HAP-1 (cell line): ENCODE measurements at places on chromosomes 13 and 19.

GRCh38 chr19:2540646-2541454 is 64.9 kb downstream of the GADD45B start:
- peak; percentile 92 for DNase-seq

- no peak for DNase-seq
These were observed 15.8 kb downstream of the TECR start for GRCh38 chr19:14544977-14545715.

DNA sequence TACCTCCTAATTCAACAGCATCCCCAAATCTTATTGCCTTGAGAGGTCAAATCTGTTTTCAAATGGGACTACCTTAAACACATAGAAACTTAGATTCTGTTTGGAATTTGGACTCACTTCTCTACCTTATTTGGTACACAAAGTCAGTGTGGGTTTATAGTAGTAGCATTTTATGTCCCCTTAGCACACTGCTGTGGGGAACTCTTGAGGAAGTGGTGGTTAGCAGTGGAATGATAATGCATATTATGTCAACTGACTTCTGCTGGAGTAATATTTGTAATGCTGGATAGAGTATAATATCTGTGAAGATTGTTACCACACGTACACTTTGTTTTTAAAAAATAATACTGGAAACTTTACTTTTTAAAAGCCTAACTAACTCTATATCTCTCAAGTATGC is 386.3 kb downstream of the NDFIP2 start:
- no peak for DNase-seq

DNA sequence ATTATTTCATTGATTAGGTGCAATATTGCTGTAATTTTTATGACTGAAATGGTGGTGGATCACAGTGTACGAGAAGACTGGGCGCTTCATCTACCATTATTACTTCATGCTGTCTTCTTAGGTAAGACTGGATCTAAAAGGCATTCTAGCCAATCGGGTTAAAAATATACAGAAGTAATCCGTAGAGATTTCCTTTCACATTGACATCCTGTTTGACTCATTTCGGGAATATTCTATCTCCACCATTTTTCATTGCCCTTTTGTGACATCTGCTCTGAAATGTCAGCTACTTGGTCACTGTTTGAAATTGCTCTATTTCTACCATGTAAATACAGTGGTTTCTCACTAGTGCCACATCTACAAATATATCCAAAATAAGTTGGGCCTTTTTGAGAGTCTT is 90.2 kb downstream of the ZAR1L start:
- DNase-seq, result no peak

GRCh38 chr13:19589312-19589711 is 28.0 kb upstream of the TPTE2 start:
- no peak for DNase-seq

- peak; percentile 64 for DNase-seq
These were observed 19.0 kb upstream of the S1PR4 start for GRCh38 chr19:3159565-3159964.

GRCh38 chr19:18793144-18794028 is 2.3 kb upstream of the COMP start:
- no peak for DNase-seq

DNA sequence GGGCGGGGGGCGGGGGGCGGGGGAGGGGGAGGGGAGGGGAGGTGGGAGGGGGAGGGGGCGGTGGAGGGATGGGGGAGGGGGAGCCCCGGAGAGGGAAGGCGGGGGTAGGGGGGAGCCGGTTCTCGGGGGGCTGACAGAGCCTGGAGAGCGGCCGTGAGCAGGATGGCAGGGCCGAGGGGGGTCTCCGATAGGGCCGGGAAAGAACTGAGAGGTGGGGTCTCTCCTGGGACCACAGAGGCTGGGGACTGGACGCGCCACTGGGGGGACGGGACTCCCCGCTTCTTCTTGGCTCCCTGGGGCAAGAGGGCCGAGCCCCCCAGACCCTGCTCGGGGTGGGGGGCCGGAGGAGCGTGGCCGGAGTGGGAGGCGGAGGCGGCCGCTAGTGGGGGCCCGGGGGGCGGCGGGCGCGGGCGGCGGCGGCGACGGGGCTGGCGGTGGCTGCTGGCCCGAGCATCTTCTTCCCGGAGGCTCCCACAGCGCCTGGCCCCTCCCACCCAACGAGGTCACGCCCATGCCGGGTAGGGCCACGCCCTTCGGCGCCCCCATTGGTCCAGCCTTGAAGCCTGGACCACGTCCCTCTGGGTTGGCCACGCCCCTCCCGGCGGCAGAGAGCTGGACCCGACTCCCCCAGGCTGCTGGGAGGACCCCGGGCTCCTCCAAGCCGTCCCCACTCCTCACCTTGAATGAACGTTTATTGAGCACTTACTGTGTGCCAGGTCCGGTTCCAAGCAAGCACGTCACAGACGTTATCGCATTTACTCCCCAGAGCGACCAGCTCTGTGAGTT is at the start of gene NOVA2:
NOVA2 (minus strand) TSS at position 313 of the 786 bp plus-strand sequence. CDS start 514 bp downstream, outside the sequence.
- peak; percentile 93 for DNase-seq

DNA sequence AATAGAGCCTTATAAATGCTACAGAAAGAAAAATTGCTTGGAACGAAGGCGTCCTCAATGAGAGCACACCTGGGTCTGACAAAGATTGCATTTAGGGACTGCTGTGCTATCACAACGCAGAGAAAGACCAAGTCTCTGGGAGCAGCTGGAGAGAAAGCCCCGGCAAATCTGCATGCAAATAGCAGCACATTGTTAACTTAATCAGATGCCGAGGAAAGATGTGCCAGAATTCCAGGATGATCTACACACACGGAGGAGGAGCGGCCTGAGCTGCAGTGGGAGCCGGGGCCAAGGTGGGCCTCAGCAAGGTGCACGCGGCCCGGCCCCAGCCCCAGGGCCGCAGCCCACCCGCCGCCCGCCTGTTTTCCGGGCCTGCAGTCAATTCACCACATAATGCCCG is 1.4 kb downstream of the ZNF536 start:
- DNase-seq, result peak; percentile 83

DNA sequence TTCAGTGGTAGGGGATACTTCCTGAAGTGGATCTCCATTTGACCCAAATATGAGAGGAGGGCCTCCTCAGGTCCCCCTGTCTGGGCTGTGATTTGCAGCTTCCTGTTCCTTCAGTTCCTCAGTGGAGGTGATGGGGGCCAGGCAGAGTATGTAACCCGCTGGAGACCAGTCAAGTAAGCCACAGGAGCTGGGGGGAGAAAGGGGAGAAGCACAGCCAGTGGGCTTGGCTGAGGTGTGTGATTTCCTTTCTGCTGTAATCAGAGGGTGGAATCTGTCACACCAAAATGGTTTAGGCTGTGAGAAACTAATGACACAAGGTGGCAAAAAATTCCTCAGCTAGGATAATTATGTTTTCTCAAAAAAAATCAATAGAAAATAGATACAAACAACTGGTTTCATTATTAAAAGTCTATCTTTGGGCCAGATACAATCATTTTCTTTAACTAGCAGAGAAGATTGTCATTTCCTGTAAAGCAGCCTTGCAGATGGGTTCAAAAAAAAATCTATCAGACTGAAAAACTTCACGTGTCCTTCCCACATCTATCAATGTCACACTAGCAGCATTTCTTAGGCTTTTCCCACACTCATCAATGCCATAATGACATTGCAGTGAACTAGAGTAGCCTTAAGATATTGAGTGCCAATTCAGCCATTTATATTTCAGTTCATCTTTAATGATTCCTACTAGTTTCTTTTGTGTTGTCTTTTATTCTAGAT is 1660.3 kb downstream of the EFNB2 start:
- no peak for DNase-seq

- DNase-seq, result peak; percentile 98
These were observed 37.7 kb downstream of the LHFPL6 start for GRCh38 chr13:39565036-39565949.

GRCh38 chr13:38417727-38418126 is 68.1 kb downstream of the UFM1 start:
- DNase-seq, result no peak

DNA sequence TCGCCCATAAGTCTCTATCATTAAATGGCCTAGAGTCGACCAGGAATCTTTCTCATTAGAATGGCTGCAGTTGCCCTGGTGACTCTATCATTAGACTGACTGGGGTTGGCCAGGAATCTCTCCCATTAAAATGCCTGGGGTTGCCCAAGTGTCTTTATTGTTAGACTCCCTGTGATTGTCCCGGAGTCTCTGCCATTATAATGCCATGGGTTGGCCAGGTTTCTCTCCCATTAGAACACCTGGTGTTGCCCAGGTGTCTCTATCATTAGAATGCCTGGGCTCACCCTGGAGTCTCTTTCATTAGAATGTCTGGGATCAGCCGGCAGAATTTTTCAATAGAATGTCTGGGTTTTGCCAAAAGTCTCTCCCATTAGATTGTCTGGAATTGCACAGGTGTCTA is 1459.3 kb downstream of the UQCRFS1 start:
- DNase-seq, result no peak

- DNase-seq, result no peak
These were observed 168.0 kb downstream of the PAN3 start for GRCh38 chr13:28306325-28306724.

DNA sequence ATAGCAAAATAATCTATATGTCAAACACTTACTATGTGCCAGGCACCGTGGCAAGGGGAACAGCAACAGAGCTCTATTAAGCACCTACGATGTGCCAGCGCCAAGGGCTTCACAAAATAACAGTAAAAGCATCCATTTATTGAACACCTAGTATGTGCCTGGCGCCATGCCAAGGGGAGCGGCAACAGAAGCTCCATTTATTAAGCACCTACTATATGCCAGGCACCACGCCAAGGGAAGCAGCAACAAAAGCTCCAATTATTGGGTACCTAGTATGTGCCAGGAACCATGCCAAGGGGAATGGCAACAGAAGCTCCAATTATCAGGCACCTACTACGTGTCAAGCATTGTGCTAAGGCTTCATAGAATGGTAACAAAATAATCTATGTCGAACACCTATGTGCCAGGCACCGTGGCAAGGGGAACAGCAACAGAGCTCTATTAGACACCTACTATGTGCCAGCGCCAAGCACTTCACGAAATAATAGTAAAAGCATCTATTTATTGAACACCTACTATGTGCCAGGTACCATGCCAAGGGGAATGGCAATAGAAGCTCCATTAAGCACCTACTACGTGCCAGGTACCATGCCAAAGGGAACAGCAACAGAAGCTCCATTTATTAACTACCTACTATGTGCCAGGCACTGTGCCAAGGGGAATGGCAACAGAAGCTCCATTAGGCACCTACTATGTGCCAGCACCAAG is 107.7 kb downstream of the PTPRS start:
- DNase-seq, result peak; percentile 22

GRCh38 chr13:114111577-114111976 is 20.8 kb downstream of the RASA3 start:
- DNase-seq, result no peak

- no peak for DNase-seq
These were observed 1.7 kb downstream of the SAE1 start for GRCh38 chr19:47132194-47132852.

- DNase-seq, result no peak
These were observed 30.0 kb downstream of the VAV1 start for GRCh38 chr19:6802336-6803035.

DNA sequence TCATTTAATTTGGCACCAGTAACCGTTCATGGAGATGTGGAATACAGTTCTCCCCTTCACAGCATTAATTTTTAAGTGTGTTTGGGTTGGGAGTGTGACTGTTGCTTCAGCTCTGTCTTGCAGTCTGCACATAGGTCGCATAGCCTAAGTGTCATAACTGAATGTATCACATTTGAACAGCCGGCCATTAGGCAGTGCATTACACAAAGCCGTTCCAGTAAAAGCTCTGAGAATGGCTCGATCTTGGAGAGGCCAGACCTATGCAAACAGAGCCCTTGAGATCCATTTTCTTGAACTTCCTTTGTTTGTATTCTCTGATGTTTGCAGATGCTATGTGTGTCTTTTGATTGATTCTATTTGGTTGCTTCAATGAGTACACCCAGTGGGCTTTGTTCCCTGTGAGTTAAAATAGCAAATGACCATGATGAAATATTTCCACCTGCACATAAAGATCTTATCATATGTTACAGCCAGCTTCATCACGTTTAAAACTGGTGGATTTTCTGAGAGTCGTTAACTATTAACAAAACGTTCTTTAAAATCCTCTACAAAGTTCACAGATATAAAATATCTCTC is 1104.9 kb upstream of the SLC10A2 start:
- no peak for DNase-seq
